Stimulated activated CD4-positive, alpha-beta T cell treated with anti-CD3 and anti-CD28 coated beads, TNF-alpha, amount 100 ng/mL, for 4 hours (primary cell): ENCODE measurements at places on chromosomes 6 and 20.

GRCh38 chr20:4894981-4895381, 106.3 kb downstream of the SLC23A2 start:
- no peak for DNase-seq

DNA sequence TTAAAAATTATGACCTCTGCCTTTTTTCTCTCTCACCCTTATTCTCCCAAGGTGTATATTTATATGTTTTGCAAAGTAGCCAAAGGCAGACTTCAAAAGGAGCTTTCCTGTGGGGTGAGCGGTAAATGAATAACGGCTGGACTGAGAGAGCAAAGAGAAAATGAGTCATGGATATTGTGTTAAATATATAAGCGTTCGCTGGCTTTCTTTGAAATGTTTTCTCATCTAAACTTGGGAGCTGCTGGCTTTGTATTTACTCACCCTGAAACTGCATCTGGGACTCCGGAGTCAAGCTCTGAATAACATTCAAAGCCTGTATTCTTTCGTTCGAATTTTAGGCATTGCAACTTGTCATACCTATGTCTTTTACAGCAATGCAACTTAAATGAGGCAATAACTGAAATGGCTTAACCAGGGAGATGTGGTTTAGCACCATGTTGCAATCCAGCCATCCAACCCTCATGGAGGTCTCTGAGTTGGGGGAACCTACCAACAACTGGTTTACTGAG, 32.0 kb downstream of the ATXN1 start:
- DNase-seq, result no peak

DNA sequence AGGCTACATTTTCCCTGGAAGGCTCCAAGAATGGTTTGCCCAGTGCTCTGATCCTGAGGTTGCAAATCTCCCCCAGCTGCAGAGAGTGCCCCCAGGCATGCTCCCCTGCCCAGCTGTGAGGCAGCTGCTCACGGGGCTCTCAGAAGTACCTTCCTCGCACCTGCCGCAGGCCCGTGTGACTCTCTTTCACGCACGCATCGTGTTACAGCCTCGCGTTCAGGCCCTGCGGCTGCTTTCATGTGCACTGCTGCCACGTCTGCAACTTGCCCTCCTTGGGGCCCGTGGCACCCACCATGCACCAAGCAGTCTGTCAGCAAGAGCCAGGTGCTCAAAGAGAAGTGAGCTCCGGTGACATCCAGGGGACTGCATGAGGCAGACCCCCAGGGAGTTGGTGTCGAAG, 28.6 kb upstream of the SPO11 start:
- DNase-seq, result no peak

GRCh38 chr6:23181356-23182110, 612.2 kb downstream of the HDGFL1 start:
- DNase-seq, result no peak

DNA sequence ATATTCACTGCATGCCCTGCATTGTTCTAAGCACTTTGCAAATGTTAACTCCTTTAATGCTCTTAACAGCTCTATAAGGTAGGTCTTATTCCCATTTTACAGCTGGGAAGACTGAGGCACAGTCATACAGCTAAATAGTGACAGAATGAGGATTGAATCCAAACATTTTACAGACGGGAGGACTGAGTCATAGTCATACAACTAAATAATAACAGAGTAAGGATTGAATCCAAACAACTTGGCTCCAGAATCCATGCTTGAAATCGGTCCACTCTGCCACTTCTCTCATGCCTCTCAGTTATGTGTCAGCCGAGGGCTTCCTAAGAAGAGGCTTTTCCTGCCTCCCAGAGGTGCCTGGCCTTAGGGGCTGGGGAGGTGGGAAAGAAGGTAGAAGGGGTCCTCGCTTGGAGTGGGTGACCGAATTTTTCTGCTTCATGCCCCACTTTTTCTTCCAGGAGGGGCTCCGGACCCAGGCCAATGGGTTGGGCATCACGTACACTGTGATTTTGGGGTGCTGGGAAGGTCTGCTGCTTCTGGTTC, 137.4 kb upstream of the RNF24 start:
- no peak for DNase-seq

- DNase-seq, result no peak
Measured at GRCh38 chr20:37158248-37158647, 20.9 kb upstream of the RPN2 start.

DNA sequence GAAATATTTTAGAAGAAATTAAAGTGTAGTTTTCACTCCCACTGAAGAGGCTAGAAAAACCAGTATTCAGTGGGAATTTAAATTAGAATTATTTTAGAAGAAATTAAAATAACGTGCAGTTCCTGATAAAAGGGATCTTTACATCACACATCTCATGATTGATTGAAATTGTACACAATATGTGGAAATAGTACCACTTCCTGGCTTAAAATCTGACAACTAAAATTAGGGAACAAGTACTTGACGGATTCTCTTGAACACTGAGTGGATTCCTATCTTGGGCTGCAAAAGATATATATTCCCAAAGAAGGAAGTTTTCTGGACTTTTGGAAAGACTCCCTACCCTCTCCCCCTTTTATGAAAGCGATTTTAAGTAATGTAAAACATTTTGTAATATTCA, 14.6 kb upstream of the MTCL3 start:
- DNase-seq, result no peak

GRCh38 chr6:117906958-117907600, at the start of gene SLC35F1:
Gene SLC35F1, plus strand, starts transcription at chr6:117907264.
- no peak for DNase-seq

- DNase-seq, result no peak
Measured at GRCh38 chr20:43820731-43821330, 93.8 kb upstream of the TOX2 start.

- DNase-seq, result no peak
Measured at GRCh38 chr6:105094133-105094640, 85.6 kb downstream of the POPDC3 start.

- DNase-seq, result no peak
Measured at GRCh38 chr20:63738687-63739129, 868 bp upstream of the SLC2A4RG start.

DNA sequence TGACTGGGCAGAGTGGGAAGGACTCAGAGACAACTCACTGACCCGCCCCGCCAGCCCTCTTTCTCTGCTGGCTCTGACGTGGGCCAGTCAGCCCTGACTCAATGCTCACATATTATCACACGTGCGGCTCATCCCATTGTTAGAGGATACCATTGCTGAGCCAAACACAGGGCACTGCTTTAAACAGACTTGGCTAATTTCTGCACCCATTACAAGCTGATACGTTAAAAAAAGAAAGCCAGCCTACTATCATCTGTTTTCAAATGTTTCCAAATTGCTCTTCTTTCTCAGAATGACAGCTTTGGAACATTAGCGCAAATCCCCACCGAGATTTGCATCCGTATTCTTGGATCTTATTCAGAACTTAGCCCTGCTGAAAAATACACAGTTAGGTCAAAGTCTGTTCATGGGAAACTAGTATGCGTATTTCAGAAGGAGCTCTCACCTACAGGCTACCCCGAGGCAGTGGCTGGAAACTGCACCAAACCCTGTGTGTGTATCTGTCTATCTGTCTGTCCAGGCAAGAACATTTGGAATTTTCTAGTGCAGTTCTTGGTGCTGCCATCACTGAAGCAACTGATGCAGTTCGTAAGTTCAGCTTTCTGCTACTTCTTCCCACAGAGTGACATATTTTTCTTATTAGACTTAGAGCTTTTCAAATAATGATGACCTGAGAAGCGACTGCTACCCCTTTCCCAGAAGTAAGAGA, 32.8 kb downstream of the RAMACL start:
- no peak for DNase-seq
